ENCODE measurements at places on chromosomes 5 and 9.

DNA sequence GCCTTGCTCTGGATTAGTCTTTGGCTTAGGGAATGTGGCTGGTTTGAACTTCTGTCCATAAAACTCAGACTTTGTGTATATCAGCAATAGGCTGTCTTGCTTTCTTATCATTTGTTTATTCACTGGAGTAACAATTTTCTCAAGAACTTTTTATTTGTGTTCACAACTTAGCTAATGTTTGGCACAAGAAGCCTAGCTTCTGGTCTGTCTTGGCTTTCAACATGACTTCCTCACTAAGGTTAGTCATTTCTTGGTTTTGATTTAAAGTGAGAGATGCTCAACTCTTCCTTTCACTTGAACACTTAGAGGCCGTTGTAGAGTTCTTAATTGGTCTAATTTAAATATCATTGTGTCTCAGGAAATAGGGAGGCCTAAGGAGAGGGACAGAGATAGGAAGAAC, 4.9 kb downstream of the FBXO38 start:
- DNase-seq, result no peak

- no peak for DNase-seq
Measured at GRCh38 chr9:115121181-115121580, 3.2 kb upstream of the TNC start.

DNA sequence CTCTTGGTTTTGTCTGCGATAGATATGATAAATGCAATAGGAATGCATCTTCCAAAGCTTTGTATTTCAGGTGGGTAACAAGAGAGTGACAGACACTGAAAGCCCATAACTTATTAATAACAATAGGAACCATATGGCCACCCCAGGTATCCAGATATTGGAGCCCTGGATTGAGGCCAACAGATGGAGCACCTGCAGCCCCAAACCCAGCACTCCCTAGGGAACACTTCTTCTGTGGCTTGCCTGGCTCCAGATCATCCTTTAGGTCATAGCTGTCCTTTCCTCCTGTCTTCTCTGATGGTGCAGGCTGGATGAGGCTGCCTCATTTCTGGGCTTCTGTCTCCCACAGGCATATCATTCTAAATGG, 5.0 kb upstream of the IL3 start:
- DNase-seq, result no peak

GRCh38 chr5:177553671-177554429, 513 bp downstream of the FAM193B start:
- no peak for DNase-seq

GRCh38 chr5:72510610-72511181, 3.5 kb upstream of the ZNF366 start:
- no peak for DNase-seq

DNA sequence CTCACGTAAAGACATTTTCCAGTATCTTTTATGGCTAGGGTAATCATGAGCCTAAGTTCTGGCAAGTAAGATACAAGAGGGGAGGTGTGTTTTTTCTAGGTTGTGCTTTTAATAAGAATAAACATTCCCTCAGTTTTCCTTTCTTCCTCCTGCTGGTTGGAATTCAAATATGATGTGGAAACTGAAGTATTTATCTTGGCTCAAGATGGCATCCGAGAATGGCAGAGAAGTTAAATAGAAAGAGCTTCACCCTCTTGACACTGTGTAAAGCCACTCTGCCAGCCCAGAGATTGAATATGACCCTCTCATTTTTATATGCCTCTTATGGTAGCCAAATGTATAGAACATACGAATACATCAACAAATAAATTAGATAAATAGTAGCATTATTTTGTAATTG, 438.4 kb downstream of the ISL1 start:
- DNase-seq, result no peak

- no peak for DNase-seq
Measured at GRCh38 chr5:58239731-58240130, 220.2 kb downstream of the PLK2 start.

GRCh38 chr5:81750308-81751008, 439 bp downstream of the SSBP2 start:
- DNase-seq, result no peak

DNA sequence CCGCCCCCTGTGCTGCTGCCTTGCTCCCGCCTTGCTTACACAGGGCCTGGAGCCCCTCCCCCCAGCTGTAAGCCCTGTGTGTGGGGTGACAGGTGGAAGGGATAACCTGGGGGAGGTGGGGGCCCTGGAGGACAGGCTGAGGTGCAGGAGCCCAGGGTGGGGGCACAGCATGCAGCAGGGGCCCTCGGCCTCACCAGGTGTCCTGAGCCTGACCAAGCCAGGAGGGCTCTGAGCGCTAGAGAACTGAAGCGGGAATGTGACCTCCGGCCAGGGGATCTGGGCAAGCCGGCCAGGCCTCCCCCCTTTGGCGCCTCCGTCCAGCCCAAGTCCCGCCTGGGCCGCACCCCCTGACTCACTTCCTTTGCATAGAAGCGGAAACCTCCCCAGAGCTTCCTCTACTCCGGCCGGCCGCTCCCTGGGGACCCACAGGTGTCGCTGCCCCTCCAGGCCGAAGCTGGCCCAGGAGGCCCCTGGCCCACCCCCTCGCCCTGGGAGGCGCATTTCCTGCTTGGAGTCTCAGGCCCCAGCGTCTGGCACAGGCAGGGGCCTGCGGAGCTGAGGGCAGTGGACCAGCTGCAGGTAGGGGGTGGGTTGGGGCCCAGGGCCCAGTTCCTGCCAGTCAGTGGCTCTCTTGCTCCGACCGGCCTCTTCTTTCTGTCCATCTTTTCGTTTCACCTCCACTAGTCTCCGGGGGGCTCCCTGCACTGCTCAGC, at the start of gene TOR4A:
TSS of gene TOR4A (plus strand) at position 398 of the 713 bp plus-strand sequence. CDS start 964 bp downstream, outside the sequence.
- DNase-seq, result peak; percentile 51

DNA sequence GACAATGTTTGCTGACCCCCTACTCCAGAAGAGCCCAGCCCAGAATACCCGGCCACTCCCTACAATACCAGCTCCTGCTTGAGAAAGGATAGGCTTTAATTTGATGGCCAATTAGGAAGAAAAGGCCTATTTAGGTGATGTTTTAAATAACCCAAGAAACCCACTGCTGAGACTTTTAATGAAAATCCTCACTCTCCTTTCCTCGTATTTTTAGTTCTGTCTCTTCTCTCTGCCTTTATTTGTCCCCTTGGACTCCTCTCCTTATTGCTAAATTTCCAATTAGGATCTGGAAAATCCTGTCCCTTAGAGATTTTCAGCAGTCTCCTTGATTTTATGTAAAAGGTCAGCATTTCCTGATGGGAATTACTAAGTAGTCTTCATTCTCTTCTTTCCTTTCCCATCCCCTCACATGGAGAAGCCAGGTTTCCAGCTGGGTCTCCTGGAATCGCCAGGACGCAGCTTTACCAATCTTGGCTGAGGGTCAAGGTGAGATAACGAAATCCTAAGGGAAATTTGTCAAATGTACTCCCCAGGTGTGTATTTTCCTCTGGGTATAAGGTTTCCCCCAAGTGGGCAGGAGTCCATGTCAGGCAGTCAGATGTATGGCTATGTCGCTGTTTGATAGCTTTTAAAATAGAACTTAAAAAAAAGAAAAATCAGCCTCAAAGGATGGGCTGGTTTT, 11.7 kb downstream of the STC2 start:
- no peak for DNase-seq

DNA sequence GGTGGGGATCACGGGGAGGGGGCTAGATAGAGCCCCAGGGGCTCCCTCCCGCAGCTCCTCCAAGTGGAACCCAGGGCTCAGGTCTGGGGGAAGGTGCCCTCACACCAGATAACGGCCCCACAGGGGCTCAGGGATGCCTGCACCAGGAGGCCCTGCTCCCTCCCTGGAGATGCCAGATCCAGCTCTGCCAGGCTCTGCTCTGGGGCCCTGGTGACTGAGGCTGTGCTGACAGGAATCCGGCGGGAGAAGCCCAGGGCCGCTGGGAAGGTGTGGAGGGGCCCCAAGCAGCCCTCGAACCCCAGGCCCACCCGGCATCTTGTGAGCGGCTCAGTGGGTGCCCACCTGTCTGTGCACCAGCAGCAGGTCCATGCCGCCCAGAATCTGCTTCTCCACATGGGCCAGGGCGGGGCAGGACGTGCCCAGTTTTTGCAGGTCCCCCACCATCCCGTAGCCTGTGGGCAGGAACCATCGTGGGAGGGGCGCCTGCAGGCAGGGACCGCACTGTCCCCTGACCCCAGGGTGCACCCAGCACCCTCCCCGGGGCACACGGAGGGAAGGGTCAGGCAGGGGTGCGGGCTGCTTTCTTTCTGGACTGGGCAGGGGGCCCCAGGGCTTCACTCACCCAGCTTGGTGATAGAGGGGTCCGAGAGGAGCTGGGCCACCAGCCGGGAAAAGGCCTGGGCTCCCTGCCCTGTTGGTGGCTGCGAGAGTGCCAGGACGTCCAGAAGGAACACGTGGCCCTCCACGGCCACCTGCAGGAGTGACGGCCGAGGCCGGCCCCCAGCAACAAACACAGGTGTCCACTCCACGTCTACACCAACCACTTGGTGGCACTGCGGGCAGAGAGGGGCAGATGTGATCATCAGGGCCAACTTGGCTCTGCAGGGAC, 48.9 kb upstream of the NRARP start:
- no peak for DNase-seq

DNA sequence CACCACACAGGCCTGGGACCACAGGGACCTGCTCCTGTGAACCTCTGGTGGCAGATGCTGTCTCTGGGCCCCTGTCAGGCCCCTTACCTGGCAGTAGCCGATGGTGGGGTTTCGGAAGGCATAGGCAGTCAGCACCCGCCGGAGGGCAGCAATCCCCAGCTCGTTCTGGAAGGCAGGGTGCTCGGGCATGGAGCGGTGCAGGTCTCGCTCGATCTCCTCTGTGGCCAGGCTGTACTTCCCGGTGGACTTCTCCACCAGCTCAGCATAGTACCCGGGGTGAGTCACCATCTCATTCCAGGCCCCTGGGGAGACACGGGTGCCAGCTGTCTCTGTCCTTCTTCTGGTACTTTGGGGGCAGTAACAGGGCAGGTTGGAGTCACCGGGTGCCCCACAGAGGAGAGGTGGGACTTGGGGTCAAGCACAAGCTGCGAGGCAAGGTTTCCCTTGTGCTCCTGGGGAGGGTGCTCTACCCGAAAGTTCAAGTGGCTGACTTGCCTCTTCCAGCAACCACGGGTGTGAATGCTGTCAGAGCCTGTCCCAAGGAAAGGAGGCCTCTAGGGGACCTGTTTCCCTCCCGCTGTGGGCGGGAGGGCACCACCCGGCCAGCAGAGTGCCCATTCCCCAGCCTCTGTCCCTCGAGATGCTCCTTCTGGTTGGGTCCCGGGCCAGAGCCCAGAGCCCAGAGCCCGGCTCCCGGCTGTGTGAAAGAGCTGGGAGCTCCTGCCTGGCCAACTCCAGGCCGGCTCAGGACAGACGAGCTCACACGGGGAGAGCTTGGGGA, 19.8 kb upstream of the MRNIP start:
- no peak for DNase-seq

DNA sequence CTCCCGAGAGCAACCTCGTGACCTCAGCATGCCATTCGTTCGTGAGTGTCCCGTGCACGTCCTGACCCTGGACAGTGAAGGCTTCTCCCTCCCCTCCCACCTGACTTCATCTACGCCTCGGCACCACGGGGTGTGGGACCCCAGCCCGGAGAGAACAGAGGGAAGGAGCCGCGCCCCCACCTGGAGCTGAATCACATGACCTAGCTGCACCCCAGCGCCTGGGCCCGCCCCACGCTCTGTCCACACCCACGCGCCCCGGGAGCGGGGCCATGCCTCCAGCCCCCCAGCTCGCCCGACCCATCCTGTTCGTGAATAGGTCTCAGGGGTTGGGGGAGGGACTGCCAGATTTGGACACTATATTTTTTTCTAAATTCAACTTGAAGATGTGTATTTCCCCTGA, 38.3 kb upstream of the FCN2 start:
- DNase-seq, result no peak

- DNase-seq, result no peak
Measured at GRCh38 chr5:72030237-72030636, 77.0 kb upstream of the MAP1B start.

- DNase-seq, result peak; percentile 64
Measured at GRCh38 chr5:132674671-132675506, 1.1 kb downstream of the IL4 start.

DNA sequence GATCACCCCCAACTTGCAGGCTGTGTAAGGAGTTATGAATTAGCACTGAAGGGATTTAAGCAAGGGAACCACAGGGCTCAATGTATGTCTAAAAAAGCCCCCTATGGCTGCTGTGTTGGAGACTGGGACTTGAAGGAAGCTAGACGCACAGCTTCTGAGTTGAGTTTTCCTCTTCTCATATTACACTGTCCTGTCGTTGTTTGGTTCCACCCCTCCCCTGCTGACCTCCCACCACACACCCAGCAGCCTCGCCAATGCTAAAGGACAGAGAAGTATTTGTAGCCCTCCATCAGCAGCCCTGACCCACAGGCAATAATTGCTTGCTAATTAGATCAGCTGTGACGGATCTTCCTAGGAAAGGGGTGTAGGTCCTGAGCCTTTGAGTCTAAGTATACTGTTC, 15.1 kb upstream of the CARTPT start:
- DNase-seq, result no peak

DNA sequence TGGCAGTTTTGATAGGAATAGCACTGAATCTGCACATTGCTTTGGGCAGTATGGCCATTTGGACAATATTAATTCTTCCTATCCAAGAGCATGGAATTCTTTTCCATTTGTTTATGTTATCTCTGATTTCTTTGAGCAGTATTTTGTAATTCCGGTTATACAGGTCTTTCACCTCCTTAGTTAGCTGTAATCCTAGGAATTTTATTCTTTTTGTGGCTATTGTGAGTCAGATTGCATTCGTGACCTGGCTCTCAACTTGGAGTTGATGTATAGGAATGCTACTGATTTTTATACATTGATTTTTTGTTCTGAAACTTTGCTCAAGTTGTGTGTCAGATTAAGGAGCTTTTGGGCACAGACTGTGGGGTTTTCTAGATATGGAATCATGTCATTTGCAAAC, 24.0 kb downstream of the TMEM161B start:
- DNase-seq, result no peak

DNA sequence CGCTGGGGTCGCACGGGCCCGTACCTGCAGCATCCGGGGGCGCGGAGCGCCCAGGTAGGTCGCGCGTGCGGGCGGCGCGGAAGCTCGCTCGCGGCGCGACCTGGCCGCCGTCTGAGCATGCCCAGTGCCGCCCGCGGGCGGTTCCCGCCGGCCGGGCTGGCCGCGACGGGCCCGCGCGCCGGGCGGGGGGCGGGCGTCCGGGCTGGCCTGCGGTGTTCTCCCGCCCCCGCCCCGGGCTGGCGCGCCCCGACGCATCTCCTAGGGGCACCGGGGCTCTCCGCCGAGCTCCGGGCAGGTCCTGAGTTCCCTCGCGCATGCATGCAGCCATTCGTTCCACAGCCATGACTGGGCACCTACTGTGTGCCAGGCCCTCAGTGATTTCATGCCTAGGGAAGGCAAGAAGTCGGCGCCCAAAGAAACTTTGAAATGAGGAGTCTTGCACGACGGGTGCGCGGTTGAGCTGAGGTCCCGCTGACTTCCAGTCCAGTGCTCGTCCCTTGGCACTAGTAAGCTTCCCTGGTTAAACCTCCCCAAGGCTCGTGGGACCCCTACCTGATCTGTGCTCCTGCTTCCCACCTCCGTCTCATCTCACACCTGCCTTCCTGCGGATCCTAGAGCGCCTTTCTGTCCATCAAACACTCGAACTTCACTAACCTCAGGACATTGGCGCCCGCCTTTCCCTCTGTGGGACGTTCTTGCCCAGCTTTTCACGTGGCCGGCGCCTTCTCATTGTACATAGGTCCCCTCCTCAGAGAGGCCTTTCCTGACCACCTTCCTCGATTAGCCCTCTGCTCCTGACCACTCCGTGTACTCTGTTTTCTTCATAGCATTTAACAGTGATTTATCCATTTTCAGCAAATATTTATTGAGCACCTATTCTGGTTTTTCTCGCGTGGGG, at the start of gene PTPN3:
TSS of gene PTPN3 (minus strand) at position 113 of the 898 bp plus-strand sequence. CDS start 34,873 bp downstream, outside the sequence.
- DNase-seq, result no peak
